Spleen (tissue), 13 donors: ENCODE measurements at places on chromosomes 3 and 15. TPM values are rescaled to one million over a fixed set of nuclear protein-coding genes. Genes with fewer than 3 reads are reported as not detected.

- H3K27me3 ChIP-seq, result no peaks in the 10 kb centered on the region
- no peak overlapping the region for H3K4me3 ChIP-seq
- no peak for DNase-seq
- no peaks in the 10 kb centered on the region for H3K36me3 ChIP-seq
- no peak overlapping the region for H3K27ac ChIP-seq
These were observed 11.5 kb downstream of the ETFA start for GRCh38 chr15:76299786-76300185.

Gene SYNPR
- total RNA-seq, result not detected

- H3K36me3 ChIP-seq, result no peaks in the 10 kb centered on the region
- no peak overlapping the region for H3K4me3 ChIP-seq
- H3K4me1 ChIP-seq, result no peaks in the 10 kb centered on the region
- H3K27ac ChIP-seq, result no peak overlapping the region
These were observed 30.7 kb downstream of the SCN11A start for GRCh38 chr3:39021029-39021428.

DNA sequence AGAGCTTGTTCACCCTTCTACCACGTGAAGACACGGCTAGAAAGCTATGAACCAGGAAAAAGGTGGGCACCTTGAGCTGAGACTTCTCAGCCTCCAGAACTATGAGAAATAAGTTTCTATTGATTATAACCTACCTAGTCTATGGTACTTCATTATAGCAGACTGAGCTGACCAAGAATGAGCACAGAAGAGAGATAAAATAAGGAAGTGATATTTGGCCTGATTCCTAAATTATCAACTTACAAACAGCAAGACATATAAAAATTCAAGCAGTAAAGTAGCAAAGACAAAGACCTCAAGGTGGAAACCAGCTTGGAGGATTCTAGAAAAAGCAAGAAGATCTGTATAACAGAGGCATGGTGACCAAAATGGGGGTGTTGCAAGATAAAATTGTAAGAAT lies 63.9 kb upstream of the OSTN start:
- H3K4me1 ChIP-seq, result no peaks in the 10 kb centered on the region
- no peak overlapping the region for H3K4me3 ChIP-seq
- H3K27me3 ChIP-seq, result no peaks in the 10 kb centered on the region
- H3K36me3 ChIP-seq, result no peaks in the 10 kb centered on the region
- H3K27ac ChIP-seq, result no peak overlapping the region

Gene TMIE
- not detected for total RNA-seq

GRCh38 chr3:148005456-148005855 lies 596.3 kb downstream of the ZIC1 start:
- H3K27ac ChIP-seq, result no peak overlapping the region
- H3K27me3 ChIP-seq, result no peaks in the 10 kb centered on the region
- no peaks in the 10 kb centered on the region for H3K36me3 ChIP-seq
- H3K4me1 ChIP-seq, result no peaks in the 10 kb centered on the region
- H3K4me3 ChIP-seq, result no peak overlapping the region

Gene RPL22L1
- total RNA-seq, result 154 TPM

Gene GOLGA6D
- not detected for total RNA-seq

GRCh38 chr3:119829420-119829819 lies 47.5 kb downstream of the NR1I2 start:
- H3K27me3 ChIP-seq, result no peaks in the 10 kb centered on the region
- no peaks in the 10 kb centered on the region for H3K4me1 ChIP-seq
- no peaks in the 10 kb centered on the region for H3K36me3 ChIP-seq
- H3K4me3 ChIP-seq, result no peak overlapping the region

Gene BCHE
- total RNA-seq, result 10.6 TPM

- no peaks in the 10 kb centered on the region for H3K4me1 ChIP-seq
- H3K36me3 ChIP-seq, result no peaks in the 10 kb centered on the region
- no peak overlapping the region for H3K4me3 ChIP-seq
These were observed 17.3 kb upstream of the GPR156 start for GRCh38 chr3:120302361-120302760.

Gene CEP97
- 10.0 TPM for total RNA-seq

GRCh38 chr3:113637756-113638155 lies 58.7 kb downstream of the USF3 start:
- H3K27me3 ChIP-seq, result no peaks in the 10 kb centered on the region
- no peak overlapping the region for H3K4me3 ChIP-seq
- no peak for DNase-seq
- no peaks in the 10 kb centered on the region for H3K36me3 ChIP-seq
- H3K4me1 ChIP-seq, result no peaks in the 10 kb centered on the region

Gene IL17RC
- total RNA-seq, result 19.2 TPM

Gene THRB
- total RNA-seq, result 26.6 TPM

Gene MUSTN1
- not detected for total RNA-seq

- DNase-seq, result no peak
- no peaks in the 10 kb centered on the region for H3K27me3 ChIP-seq
- no peak overlapping the region for H3K4me3 ChIP-seq
- no peaks in the 10 kb centered on the region for H3K36me3 ChIP-seq
- H3K4me1 ChIP-seq, result no peaks in the 10 kb centered on the region
These were observed 105.4 kb downstream of the SCAPER start for GRCh38 chr15:76799760-76800159.

DNA sequence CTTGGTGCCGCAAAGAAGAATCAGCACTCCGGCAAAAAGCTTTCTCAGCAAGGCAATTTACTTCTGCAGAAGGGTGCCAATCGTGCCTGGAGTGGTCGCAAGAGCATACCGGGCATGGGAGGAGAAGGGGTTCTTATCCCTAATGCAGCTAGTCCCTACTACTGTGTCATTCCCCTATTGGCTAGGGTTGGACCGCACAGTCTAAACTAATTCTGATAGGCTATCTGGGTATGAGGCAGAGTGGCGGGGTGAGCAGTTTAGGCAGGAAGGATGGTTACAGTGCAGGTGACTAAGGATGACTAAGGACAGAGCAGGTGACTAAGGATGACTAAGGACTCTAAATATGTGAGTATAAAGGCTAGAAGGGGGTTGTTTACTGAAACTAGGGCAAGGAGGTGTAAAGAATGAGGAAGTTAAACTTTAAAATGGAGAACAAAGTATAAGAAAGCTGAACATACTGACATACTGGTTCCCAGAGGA lies 52.9 kb downstream of the PGBD4 start:
- H3K4me3 ChIP-seq, result peak overlapping the region; percentile 27
- peak overlapping the region; percentile 81 for H3K27ac ChIP-seq
- DNase-seq, result no peak
- no peaks in the 10 kb centered on the region for H3K4me1 ChIP-seq

Gene FES
- 231 TPM for total RNA-seq

DNA sequence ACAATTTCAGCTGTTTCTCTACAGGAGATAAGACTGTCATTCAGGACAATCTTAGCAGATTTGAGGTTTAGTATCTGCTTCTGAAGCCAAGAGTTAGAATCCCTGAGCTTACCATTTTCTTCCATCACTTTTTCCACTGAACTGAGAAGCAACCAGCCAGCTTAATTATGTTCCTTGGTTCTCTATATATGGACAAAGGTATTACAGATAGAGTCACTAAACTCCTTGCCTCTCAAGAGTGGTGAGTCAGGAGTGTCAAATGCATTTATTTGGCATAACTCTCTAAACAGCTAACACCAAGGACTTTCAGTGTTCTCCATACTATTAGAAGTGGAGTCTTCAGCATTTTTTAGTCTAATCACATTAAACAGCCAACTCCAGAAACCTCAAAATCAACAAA lies 239.3 kb downstream of the ALCAM start:
- no peaks in the 10 kb centered on the region for H3K4me1 ChIP-seq
- H3K36me3 ChIP-seq, result no peaks in the 10 kb centered on the region
- H3K27me3 ChIP-seq, result no peaks in the 10 kb centered on the region
- DNase-seq, result no peak
- H3K4me3 ChIP-seq, result no peak overlapping the region

DNA sequence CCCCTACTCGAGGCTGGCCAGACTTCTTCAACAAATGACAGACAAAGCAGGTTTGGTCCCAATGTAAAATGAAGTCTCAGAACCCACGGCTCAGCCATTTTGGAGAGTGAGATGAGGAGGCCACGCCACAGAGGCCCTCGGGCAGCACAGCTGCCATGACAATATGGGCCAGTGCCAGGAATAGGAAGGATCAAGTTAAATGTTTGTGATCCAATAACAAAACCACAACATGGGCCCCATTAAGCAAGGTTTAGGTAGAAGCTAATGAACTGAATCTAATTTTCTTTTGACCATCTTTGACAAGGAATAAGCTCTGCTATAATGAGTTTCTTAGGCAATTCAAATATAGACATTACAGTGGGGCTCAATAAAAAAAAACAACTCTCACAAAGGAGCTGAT lies 52.6 kb downstream of the RFTN1 start:
- no peaks in the 10 kb centered on the region for H3K27me3 ChIP-seq
- H3K4me1 ChIP-seq, result peaks cover 16% of the 10 kb centered on the region
- no peak for DNase-seq
- H3K4me3 ChIP-seq, result no peak overlapping the region
- peaks cover 1% of the 10 kb centered on the region for H3K36me3 ChIP-seq

- H3K27me3 ChIP-seq, result no peaks in the 10 kb centered on the region
- H3K4me1 ChIP-seq, result peaks cover 16% of the 10 kb centered on the region
- no peaks in the 10 kb centered on the region for H3K36me3 ChIP-seq
- no peak for DNase-seq
These were observed 116.7 kb upstream of the LPP start for GRCh38 chr3:188037195-188037718.

Gene HERC2
- 63.1 TPM for total RNA-seq
